ENCODE measurements at places on chromosomes 3 and 15.

GRCh38 chr3:175704366-175705055 is 845.4 kb downstream of the NAALADL2 start:
- no peak for DNase-seq

- DNase-seq = no peak
These were observed 3.5 kb downstream of the PLSCR2 start for GRCh38 chr3:146465693-146466465.

DNA sequence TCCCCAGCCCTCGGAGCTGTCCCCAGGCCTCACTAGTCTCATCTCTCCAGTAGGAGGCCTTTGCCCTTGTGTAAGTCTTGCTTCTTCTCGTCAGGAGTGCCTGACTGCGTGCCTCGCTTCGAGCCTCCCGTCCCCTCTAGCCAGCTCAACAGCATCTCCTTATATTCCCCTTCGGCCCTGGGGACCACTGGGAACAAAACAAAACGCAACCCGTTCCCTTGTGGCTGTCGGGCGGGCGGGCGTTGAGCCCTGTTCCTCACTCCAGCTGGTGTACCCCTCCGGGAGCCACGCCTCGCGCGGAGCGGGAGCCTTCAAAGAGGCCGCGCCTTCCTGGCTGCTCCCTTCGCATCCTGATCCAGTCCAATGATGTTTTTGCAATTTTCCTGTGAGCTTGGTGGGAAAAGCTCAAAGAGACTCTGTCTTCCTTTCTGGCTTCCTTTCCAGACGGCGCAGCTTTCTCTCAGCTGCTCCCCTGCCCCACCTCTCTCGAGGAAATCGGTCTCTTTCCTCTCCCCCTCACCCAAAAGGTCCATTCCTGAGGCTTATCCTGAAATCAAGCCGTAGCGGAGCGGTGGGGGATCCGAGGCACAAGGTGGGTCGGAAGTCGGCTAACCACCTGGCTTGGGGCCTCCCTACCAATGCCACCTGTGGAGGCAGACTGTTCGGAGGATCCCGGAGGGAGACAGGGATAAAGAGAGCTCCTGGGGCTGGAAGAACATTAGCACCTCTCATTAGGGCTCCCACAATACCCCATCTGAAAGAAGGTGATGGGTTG is 33.4 kb upstream of the SRP14 start:
- no peak for DNase-seq

DNA sequence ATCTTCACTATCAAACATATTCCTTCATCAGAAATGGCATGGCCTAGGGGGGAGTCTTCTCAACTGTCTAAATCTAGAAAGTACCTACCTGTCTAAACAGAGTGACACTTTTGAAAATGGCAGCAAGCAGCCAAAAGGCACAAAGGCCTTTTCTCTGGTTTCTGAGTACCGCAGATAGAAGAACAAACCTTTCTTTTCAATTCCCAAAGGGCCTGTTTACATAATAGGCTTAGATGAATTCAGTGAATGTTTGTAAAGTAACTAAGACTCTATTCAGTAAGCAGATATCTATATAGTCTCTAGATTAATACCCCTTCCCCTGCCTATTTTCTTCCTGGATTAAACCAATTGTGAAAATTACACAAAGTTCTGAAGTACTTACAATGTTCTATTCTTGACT is 7.1 kb downstream of the MYEF2 start:
- DNase-seq = no peak

DNA sequence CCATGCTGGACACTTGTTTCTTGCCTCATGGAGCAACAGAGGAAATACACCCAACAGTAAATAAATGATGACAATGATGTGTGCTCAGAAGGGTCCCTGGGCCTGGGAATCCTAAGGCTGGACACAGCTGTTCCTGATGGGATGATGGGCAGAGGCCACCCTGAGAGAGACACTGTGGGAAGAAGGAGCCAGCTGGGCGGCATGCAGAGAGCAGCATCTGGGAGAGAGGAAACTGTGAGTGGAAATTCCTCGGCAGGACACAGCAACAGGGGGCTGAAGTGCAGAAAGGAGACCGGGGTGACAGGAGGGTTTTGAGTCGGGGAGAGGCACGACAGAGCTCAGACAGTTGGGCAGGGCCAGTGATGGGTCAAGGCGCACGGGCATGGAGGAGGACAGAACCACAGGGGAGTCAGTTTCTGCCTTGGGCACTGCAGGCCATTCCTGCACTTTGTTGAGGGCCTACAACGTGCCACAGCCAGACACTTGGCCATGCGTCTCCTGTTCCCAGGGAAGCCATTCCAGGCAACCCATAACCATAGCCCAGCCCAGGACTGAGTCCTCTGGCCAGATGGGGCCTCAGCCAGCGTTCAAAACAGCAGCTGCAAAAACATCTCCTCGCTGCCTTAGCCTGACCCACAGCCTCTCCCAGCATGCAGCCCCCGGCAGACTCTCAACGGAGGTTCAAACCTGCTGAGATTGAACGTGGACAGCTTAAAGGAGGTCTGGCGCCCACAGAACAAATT is 36.7 kb upstream of the SLC6A1 start:
- DNase-seq = no peak

DNA sequence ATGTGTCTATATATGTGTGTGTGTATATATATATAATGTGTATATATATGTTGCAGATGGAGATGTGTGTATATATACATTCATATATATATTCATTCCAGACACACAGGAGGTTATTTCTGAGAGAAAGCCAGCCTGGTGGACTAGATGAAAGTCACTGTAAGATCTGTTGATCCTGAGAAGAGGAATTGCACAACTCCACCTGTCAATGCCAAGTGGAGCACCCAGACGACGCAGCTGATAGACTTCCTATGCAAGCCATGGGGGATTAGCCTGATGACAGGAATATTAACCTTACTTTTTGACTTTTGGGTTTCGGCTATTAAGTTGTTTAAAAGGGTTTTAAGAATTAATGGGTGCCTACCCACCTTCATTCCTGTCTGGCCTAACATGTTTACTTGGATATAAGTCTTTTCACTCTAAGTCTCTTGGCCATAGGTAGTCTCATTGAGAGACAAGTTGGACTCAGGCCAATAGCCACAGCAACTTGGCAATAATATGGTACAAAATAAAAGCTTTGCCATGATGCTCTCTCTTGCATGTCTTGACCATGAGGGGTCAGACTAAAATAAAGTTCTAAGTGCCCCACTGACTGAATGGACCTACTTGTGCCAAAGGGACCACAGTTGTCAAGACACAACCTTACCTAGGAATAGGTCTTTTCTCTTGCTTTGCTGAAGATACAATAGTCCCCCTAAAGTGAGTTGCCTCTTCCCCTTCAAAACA is 35.9 kb upstream of the GOLGA6L2 start:
- DNase-seq = no peak

GRCh38 chr3:169365993-169366915 is 297.3 kb downstream of the MECOM start:
- no peak for DNase-seq

DNA sequence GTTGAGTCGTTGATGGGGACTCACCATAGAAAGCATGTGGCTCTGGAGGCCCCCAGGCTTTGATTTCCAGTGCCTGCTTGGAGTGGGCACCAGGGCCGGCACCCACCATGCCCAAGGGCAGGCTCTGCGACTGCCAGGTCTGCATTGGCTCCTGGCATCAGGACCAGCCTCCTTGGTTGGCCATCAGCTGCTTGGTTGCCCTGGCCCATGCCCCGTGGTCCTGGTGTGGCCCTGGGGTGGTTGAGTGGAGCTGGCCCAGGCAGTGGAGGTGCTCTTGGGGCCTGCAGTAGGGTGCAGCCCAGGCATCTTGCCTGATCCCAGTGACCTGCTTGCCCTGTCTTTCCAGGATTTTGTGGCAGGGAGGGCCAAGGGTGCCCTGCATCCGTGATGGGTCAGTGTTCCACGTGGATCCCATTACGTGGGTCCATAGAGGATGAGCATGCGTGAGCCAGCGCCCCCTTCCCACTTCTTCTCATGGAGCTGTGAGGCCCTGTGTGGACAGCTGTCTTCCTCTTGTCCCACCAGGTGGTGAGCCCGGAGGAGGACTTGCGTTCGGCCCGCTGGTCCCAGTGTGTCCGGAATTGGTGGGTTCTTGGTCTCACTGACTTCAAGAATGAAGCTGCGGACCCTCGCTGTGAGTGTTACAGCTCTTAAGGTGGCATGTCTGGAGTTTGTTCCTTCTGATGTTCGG is 187.0 kb downstream of the UBE3A start:
- DNase-seq = no peak

- DNase-seq = no peak
These were observed 5.2 kb upstream of the SUMF1 start for GRCh38 chr3:4472312-4472711.
